ENCODE measurements at places on chromosomes 13 and 19. TPM values are rescaled to one million over a fixed set of nuclear protein-coding genes. Genes with fewer than 3 reads are reported as not detected.
A peak's percentile ranks its signal among the peaks of the same experiment; 100 is the strongest.

The ZNF575 gene
- total RNA-seq, result 1.9 TPM

The NOVA2 gene
- 4.8 TPM for total RNA-seq

GRCh38 chr19:17337675-17338432 lies 501 bp downstream of the GTPBP3 start:
- no peaks in the 10 kb centered on the region for H3K27me3 ChIP-seq
- H3K4me1 ChIP-seq, result peaks cover 30% of the 10 kb centered on the region
- H3K4me3 ChIP-seq, result peak overlapping the region; percentile 70
- H3K36me3 ChIP-seq, result no peaks in the 10 kb centered on the region
- peak overlapping the region; percentile 97 for H3K27ac ChIP-seq

- DNase-seq, result peak; percentile 15
- H3K27ac ChIP-seq, result no peak overlapping the region
- H3K4me3 ChIP-seq, result no peak overlapping the region
- H3K36me3 ChIP-seq, result no peaks in the 10 kb centered on the region
Observed at GRCh38 chr19:495402-496111, 729 bp upstream of the MADCAM1 start.

GRCh38 chr13:75091718-75092117 lies 390.3 kb downstream of the TBC1D4 start:
- no peaks in the 10 kb centered on the region for H3K4me1 ChIP-seq
- DNase-seq, result no peak
- H3K27me3 ChIP-seq, result no peaks in the 10 kb centered on the region
- no peak overlapping the region for H3K27ac ChIP-seq
- no peak overlapping the region for H3K4me3 ChIP-seq

- no peaks in the 10 kb centered on the region for H3K36me3 ChIP-seq
- no peak overlapping the region for H3K4me3 ChIP-seq
- no peaks in the 10 kb centered on the region for H3K4me1 ChIP-seq
- H3K27ac ChIP-seq, result no peak overlapping the region
Observed at GRCh38 chr13:34035676-34036325, 217.9 kb downstream of the RFC3 start.

- no peak overlapping the region for H3K4me3 ChIP-seq
- no peaks in the 10 kb centered on the region for H3K4me1 ChIP-seq
- no peak overlapping the region for H3K27ac ChIP-seq
- no peaks in the 10 kb centered on the region for H3K36me3 ChIP-seq
- no peak for DNase-seq
Observed at GRCh38 chr13:72198042-72198441, 331.0 kb upstream of the DACH1 start.
